ENCODE measurements at places on chromosomes 11 and 22.

- DNase-seq = no peak
These were observed 166.5 kb downstream of the UVRAG start for GRCh38 chr11:75981546-75981945.

- DNase-seq = peak; percentile 35
These were observed 44.6 kb upstream of the PPARA start for GRCh38 chr22:46105494-46106278.

GRCh38 chr11:124884869-124885479 lies 12.7 kb downstream of the ROBO4 start:
- DNase-seq = no peak

- peak; percentile 66 for DNase-seq
These were observed 26.4 kb upstream of the ADORA2A start for GRCh38 chr22:24400726-24401596.

DNA sequence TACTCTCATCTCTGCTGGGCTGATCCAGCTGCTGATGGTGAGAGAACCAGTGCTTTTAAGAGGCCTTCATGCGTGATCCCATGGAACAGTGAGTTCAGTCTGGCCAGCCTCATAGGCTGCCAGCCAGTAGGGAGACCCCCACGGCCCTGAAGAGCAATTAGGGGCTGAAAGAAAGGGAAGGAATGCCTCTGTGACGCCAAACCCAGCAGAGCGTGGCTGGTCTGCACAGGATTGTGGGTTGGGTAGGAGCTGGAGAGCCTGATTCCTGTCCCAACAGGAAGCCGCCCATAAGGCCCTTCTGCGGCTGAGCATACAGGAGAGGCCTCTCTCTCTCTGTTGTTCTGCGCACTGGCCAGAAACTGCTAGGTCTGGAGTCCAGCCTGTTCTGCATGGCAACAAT lies 181.5 kb upstream of the E2F8 start:
- DNase-seq = no peak

GRCh38 chr22:44412136-44412731 lies 85.8 kb downstream of the RTL6 start:
- DNase-seq = no peak

- no peak for DNase-seq
These were observed 2.2 kb downstream of the CRYAB start for GRCh38 chr11:111909378-111909777.

DNA sequence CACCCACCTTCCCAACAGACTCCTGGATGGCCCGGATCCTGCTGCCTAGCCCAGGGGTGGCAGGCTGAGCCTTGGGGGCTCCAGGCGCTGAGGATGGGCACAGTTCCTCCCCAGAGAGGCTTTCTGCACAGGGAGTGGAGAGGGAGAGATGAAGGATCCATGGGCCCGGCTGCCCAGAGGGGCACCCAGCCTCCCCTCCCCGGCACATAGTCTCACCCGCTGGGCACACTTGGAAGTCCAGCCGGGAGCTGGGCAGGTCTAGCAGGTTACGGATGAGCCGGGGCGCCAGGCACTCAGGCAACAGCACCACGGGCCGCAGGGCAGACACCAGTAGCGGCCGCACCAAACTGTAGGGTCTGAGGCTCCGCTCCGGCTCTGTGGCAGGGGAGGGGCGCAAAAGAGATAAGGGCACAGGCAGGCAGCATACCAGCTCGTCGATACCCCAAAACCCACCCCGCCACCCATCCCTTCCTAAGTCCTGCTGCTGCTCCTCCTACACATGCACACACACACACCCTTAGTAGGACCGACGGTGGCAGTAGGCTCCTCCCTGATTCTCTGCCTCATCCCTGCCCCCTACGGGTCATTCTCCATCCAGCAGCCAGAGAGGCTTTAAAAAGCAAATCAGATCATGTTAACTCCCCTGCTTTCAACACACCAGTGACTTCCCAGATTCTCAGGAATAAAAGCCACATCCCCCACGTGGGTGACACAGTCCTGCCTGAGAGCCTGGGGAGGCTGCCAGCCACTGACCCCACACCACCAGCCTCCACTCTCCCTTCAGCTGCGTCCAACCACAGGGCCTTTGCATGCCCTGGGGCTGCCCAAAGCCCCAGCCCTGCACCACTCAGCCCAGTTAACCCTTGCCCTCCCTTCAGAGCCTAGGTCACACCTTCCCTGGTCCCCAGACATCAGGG lies 6.5 kb upstream of the MFNG start:
- DNase-seq = peak; percentile 65

DNA sequence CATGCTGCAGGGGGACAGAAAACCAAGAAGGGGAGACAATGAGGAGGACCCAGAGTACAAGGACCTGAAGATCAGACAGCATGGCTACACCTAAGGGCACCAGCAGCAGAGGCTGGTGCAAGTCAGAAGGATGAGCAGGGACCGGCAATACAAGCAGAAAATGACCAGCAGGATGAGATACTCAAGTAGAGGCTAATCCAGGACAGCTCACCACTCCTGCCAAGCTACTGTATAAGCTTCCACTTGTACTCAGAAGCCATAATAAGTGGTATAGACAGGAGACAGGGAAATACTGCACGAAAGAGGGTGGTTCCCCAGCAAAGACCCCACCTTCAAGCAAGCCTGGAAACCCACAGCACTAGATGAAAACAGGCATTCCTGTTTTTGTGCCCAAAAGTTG lies 138.7 kb upstream of the ZC3H12C start:
- no peak for DNase-seq

DNA sequence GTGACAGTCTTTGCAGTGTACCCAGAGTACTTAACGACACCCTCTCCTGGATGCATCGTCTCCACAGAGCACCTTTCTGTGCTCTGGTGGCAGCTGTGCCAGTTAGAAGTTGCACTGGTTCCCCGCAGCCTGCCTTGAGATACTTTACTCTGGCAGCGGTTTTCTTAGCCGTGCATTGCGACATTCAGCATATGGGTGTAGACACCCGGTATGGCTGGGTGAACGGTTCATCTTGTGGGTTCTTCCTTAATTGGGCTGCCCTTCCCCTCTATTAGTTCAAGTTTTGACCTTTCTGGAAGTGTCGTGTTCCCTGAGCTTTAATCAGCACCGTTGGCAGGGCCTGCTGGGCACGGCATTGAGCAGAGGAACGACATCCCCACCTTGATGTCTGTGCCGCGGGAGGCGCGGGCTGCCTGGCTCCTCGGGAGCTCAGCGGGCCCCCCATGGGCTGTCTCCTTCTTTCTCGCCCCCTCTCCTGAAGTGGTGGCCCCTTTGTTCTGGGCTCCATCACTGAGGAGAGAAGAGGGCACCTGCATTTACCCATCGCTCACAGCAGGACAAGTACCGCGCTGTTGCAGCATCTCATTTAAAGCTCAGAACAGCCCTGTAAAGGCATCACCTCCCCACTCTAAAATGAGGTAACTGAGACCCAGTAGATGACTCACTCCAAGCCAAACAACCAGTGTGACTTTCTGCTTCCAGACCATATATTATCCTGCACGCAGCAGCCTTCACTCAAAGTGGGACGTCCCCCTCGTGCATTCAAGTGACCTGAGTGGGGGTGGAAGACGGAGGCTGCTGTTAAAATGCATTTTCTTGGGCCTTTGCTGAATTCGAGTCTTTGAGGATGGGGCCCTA lies 13.3 kb downstream of the FAM83F start:
- no peak for DNase-seq

DNA sequence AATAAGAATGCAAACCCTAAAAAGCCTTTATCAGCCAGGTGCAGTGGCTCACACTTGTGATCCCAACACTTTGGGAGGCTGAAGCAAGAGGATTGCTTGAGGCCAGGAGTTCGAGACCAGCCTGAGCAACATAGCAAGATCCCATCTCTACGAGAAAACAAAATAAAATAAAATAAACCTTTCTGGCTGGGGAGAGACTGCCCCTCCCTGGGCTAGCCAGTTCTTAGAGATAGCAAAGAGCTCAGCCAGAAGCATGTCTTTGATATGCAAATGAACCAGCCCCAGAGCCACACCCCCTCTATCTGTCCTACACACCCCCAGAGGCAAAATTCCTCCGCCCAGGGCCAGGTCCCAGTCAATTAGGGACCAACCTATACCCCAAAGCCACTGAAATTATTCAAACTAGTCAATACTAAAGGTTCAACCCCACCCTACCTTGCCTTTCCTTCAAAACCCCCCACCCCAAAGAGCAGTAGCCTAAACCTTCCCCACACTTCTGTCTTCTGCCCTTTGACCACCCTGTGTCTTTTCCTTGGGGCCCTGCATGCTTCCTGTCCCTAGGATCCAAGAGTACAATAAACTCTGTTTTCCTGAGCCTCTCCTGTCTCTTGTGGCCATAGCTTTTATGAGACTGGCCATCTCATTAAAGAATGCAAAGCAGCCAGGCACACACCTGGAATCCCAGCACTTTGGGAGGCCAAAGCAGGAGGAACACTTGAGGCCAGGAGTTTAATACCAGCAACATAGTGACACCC lies 37.3 kb upstream of the CXCR5 start:
- no peak for DNase-seq

- no peak for DNase-seq
These were observed 252.8 kb upstream of the BLID start for GRCh38 chr11:122368796-122369195.

GRCh38 chr22:38834215-38834953 lies 9.4 kb downstream of the NPTXR start:
- no peak for DNase-seq

DNA sequence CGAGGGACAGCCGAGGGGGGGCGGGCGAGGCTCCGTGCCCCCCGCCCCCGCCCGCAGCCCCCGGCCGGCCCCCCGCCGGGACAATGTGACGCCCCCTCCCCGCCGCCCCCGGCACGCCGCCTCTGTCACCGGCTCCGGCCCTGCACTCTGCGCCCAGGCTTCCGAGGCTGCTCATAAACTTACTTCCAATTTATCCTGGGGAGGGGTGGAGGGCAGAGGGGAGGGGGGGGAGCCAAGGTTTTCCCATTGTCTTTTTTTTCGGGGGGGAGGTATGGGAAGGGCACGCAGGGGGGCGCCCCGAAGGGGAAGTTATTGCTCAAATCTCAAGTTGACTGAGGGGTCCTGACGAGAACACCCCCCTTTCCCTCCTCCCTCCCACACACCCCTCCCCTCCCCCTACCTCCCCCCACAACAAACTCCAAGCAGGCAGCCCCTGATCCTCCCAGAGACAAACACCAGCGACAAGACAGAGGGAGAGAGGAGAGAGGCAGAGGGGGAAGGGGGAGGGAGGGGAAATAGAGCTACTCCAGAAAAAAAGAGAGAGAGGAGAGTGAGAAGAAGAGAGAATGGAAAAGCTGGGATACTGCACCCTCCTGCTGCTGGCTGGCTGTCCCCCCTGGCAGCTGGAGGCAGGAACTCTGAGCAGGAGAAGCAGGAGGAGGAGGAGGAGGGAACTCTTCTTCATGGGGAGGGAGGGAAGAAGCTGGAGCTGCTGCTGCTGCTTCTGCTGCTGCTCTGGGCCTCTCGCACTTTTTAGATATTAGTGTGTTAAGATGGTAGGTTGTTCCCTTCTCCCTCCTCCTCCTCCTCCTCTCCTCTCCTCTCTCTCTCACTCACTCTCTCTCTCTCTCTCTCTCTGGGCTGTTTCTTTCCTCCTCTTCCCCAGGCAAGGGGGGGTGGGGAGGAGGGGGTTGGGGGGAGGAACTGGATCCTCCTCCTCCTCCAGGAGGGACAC lies 631 bp downstream of the PHF21A start:
- peak; percentile 76 for DNase-seq

GRCh38 chr22:24727218-24727851 lies 47.2 kb downstream of the PIWIL3 start:
- DNase-seq = peak; percentile 78

- DNase-seq = no peak
These were observed 605.7 kb downstream of the INSC start for GRCh38 chr11:15720460-15720859.

DNA sequence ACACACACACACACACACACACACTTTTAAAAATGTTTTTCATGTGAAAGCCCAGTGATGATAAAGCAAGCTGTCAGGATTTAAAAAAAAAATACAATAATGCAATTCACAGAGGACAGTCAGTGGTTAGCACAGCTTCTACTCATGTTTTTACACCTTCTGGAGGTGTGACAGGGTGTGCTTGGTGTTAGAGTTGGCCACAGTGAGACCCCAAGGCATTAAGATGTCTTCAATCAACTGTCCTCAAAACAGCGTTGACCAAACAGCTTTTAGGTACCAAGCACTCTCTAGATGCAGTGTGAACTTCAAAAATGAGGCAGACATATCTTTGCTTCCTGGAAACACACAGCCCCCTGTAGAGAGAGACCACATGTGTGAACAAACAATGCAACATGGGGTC lies 166.4 kb upstream of the TBCEL start:
- DNase-seq = no peak

DNA sequence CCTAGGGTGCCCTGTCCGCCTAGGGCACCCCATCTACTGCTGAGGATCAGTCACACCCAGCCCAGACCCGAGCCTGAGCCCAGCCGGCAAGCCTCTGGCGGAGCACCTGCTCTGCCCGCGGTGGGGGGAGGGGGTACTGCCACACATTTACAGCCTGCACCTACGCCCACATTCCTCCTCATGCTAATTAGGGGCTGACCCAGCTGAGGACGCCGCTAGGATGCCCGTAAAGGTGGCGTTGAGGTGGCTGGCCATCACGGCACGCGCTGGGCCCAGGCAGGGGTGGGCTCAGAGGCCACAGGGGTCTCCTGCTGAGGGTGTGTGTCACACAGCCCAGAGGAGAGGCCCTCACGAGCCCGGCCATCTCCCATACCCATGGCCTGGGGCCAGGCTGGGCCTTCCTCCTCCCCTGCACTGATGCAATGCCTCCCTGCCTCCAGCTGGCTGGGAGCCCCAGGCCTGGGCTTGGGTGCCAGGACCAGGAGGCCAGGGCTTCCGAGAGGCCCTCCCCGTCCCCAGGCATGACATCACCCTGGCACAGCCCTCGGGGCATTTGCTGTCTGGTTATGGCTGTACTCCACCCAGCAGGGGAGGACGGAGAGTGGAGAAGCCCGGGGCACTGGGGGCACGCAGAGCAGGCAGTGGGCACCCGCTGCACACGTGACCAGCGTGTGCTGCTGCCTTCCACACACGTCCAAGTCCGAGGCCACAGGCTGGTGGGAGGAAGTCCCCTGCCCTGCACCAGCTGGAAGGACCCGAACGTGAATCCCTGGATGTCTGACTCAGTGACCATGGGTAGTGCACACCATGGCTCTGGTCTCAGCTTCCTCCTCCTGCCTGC lies 12.7 kb downstream of the DUSP8 start:
- no peak for DNase-seq

- no peak for DNase-seq
These were observed 11.6 kb downstream of the LIF start for GRCh38 chr22:30234786-30235470.

DNA sequence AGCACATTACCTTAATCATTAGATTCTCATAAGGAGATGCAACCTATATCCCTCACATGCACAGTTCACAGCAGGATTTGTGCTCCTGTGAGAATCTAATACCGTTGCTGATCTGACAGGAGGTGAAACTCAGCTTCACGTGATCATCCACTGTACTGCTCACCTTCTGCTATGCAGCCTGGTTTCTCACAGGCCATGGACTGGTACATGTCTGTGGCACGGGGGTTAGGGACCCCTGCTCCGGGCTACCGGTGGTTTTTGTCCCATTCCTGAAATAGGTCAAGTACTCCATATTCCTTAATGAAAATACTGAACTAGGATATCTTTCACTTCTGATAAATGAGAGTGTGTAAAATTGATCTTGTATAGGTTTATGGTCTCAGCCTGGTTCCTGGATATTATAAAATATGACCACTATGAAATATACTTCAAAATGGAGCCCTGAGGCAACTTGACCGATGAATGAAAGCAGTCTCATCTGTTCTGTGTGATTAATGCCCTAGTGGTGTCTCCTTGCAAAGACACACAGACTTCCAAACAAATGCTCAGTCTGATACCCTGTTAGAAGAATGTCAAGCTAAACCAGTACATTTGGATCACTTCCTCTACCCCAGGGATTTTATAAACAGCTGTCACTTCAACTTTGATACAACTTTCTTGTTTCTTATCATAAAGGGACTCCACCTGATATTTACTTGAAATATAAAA lies 492.9 kb upstream of the ANO3 start:
- DNase-seq = peak; percentile 21
